ENCODE measurements at places on chromosomes 3 and 15. TPM values are rescaled to one million over a fixed set of nuclear protein-coding genes. Genes with fewer than 3 reads are reported as not detected.

- DNase-seq: no peak
Observed at GRCh38 chr3:69282181-69282580, 103.7 kb downstream of the FRMD4B start.

Gene RPSA
- total RNA-seq: 1,666 TPM

Gene SMCO1
- not detected for total RNA-seq

Gene LAMB2
- 238 TPM for total RNA-seq

DNA sequence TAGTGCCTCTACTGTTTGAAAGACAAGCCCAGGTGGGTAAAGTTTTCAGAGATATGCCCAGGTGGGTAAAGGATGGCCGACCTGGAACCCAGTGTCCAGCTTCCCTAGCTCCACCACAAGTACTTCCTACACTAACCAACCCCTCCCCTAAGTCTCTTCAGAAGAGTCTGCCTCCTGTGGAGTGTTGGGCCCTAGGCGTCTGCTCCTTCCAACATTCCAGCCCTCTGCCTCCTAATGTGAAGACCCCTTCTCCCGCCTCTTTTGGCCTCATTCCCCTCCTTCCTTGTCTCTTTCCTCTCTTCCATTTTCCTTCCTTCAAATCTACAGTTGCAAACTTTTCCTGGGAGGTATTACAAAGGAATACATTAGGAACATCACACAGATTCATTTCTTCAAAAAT lies 38.6 kb downstream of the CNTN3 start:
- DNase-seq: no peak

GRCh38 chr3:37248164-37248563 lies 73.8 kb upstream of the LRRFIP2 start:
- no peak for DNase-seq

Gene RLBP1
- total RNA-seq: not detected

DNA sequence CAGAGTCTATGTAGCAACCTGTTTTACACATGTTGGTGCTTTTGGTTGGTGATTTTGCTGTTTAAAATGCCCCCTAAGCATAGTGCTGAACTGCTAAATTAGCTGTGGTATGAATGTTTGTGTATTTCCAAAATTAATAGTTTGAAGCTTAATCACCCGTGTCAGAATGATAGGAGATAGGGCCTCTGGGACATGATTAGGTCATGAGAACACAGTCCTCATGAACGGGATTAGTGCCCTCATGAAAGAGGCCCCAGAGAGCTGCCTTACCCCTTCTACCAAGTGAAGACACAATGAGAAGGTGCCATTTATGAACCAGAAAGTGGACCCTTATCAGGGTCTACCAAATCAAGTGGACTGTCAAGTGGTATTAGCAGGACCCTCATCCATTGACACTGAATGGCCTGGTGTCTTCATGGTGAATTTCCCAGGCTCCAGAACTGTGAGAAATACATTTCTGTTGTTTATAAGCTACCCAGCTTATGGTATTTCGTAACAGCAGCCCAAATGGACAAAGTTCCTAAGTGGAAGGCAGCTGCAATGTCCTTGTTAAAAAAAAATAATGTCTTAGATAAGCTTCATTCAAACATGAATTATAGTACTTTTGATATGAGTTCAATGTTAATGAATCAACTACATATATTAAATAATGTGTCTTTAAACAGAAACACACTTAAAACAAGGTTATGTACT lies 37.7 kb upstream of the FRMD4B start:
- no peak for DNase-seq

- DNase-seq: no peak
Observed at GRCh38 chr15:42549741-42550392, 1.2 kb downstream of the HAUS2 start.

GRCh38 chr15:51844747-51845426 lies 15.4 kb downstream of the TMOD3 start:
- no peak for DNase-seq

DNA sequence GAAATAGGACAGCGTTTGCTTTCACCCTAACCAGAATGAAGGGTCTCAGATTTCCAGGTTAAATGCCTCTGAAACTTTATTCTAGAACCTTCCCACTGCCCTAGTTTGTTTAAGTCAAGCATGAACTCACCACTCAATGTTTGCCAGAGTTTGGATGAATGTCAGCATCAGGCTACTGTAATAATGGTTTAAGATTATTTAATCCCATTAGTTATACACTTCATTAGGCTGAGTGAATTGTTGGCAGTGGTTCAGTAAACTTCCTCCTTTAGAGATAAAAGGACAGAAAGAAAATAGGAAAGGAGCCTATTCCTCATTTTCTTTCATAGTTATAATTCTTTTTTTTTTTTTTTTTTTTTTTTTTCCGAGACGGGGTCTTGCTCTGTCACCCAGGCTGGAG lies 401.9 kb upstream of the TPRG1 start:
- no peak for DNase-seq

Gene CDHR4
- total RNA-seq: not detected

All from LHCN-M2 (cell line).